IPS-NIHi11 (cell line): ENCODE measurements at places on chromosomes 6 and 20.

DNA sequence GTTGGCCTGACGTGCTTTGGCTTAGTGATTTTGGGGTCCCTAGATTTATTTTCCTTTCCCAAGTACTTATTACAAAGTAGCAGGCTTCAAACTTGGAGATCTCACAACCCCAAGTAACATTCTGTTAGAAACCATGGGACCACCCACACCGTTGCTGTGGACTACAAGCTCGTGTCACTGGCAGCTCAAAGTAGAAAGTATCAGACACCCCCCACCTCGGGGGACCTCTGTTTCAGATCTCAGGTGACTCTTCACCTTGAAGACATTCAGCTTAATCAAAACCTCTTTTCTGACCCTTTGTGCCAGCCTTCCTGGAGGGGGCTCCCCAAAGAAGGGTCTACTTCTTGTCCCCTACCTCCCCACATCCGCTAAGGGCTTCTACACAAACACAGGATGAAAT is 15.7 kb upstream of the MYT1 start:
- no peak for DNase-seq

- DNase-seq: no peak
Measured at GRCh38 chr20:1320902-1321653, 7.9 kb downstream of the SDCBP2 start.

DNA sequence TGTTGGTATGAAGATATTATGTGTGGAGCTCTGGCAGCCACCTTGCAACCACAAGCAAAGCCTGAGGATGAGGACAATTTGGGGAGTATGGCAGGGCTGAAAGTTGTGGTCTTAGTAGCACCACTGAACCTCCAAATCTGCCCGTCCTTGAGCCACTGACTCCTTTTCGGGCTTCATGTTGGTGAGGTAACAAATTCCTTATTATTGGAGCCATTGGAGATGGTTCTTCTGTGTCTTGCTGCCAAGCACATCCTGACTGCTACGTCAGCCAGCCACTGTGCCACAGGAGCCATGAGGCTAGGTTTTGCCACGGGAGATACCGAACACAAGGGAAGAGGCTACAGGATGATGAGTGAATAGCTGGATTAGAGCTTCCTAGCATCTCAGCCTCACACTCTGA is 201.6 kb downstream of the BMP7 start:
- DNase-seq: no peak

DNA sequence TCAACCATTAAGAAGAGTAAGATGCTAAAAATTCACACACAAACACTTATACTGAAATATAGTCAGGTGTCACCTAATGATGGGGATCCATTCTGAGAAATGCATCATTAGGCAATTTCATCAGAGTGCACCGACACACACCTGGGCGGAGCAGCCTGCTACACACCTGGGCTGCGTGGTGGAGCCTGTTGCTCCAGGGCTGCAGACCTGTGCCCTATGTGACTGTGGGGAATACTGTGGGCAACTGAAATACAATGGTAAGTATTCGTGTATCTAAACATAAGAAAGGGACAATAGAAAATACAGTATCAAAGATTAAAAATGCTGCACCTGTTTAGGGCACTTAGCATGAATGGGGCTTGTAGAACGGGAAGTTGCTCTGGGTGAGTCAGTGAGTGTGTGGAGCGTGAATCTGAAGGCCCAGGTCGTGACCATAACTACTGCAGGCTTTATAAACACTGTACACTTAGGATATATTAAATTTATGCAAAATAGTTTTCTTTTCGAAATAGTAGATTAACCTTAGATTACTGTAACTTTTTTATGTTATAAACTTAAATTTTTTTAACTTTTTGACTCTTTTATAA is 124.4 kb upstream of the AFDN start:
- DNase-seq: no peak

DNA sequence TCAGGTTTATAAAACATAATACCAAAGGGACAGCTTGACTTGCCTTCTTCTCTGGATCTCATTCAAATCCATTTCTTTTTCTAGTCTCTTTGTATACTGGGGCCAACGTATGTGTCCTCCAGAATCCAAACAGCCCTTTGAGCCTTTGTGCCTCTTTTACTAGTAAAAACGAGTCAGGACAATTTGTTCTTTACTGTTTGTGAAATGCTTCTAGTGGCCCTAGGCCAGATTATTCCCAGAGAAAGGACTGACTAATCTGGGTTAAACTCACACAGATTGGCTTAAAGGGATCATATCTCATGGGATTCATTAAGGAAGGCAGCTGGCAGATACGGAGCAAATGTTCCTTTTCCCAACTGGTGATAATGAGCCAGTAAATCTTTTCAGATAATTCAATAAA is 32.1 kb upstream of the MANEA start:
- no peak for DNase-seq

- DNase-seq: no peak
Measured at GRCh38 chr6:132268209-132268608, 133.1 kb downstream of the MOXD1 start.

DNA sequence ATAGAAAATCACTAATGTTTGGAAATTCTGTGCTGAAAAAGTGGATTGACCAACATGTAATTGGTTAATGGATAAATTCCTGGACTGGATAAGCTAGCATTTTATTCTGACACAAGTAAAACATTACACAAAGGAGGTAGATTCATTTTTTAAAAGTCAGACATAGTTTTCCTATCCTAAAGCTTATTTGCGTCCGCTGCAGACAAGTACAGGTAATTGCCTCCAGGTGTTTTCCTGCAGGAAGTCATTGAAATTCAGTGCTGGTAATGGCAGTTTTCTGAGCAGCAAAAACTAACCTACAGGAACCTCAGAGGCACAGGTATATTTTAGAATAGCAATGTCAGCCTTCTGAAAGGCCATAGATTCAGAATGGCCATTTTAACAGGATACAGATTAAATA is 20.0 kb upstream of the HIVEP1 start:
- DNase-seq: no peak

GRCh38 chr6:28769626-28770402 is 154.0 kb downstream of the TRIM27 start:
- DNase-seq: no peak

- peak; percentile 66 for DNase-seq
Measured at GRCh38 chr6:165662041-165662748, 846 bp downstream of the PDE10A start.

GRCh38 chr6:169890901-169891300 is 139.5 kb downstream of the ERMARD start:
- peak; percentile 0 for DNase-seq

- peak; percentile 41 for DNase-seq
Measured at GRCh38 chr6:99613705-99614429, 7.2 kb downstream of the PRDM13 start.

DNA sequence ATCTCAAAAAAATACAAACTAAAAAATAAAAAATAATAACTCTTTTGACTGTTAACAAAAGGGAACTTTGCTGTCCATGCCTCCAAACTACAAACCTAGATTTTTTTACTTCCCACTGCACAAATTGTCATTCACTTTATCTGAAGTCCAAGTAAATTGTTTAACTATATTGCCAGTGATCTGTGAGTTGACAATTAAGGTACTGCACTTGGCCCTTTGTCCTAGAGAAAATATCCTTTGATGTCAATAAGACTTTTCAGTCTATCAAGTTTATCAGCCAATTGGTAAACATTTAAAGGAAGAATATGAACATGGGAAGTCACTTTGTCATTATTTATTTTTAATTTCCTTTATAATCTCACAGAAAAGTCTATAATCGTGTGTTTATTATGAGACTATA is 19.3 kb upstream of the EPB41L2 start:
- no peak for DNase-seq

DNA sequence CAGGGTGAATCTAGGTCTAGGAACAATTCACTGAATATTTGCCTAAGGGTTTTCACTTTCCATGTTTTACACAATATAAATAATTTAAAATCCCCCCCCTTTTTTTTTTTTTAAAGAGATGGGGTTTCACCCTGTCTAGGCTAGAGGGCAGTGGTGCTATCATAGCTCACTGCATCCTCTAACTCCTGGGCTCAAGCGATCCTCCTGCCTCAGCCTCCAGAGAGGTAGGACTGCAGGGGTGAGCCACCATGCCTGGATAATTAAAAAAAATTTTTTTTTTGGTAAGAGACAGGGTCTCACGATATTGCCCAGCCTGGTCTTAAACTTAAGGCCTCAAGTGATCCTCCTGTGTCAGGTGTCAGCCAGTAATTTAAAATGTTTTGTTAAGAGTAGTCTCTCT is 17.8 kb downstream of the QKI start:
- DNase-seq: no peak

DNA sequence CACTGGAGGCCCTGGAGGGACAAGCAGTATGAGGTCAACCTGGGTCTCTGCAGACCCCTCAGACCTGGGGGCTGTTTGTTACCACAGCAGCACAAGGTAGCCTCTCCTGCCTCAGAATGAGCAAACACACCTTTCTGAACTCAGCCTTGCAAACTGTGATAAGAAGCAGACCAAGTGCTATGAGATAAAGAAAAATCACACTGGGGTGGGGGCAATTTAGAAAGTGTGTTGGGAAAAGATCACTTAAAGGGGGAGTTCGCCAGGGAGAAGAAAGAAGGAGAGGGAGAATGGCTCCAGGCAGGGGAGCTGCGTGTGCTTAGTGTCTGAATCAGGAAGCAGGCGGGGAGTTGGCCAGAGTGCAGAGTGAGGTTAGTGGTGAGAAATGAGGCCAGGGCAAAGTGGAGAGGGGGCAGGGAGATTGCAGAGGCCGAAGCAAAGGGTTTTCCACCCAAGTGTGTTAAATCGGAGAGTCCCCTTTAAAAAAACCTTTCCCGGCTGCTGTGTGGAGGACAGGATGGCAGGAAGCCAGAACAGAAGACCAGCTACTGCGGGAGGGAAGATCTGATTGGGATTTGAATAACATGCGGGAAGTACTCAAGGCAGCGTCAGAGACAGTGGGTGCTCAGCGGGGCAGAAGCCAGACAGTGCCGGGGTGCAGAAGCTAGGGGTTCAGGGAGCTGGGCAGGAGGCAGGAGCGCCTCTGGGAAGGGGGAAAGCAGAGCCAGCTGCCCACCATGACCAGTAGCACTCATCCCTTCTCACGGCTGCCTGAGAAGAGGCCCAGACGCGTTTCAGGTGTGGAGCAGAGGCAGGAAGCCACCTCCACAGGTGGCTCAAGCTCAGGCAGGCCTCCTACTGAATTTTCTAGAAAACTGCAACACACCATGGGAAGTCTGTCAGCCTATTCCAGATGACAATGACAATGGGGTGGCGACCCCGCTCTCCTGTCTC is 9.0 kb downstream of the ADA start:
- DNase-seq: peak; percentile 55

DNA sequence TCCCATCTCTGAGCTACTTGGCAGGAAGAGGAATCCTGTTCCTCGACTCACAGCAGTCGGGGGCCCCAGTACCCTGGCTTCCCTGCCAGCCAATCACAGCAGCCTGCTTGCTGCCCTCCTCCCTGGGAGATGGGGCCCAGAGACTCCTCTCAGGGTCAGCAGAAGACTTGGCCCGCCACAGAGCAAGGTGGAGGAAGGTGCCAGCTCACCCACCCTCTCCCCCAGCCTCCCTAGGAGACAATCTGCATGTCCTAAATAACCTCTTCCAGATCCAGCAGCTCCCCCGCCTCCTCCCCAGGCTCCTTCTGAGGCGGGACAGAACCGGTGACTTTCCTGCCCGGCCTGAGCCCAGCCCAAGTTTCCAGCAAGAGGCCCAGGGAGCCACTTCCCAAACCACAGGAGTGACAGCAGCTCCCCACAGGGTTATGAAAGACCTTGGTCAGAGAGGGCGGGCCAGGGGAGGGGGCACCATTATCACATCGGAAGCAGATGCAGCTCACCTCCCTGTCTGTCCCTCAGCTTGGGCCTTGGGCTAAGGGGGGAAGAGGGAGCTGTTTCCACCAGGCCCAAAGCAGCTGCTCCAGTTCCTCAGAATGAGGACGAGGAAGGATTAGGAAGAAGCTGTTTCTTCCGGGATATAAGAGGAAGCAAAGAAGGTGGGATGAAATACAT is 2.3 kb downstream of the CCND3 start:
- DNase-seq: peak; percentile 64

- DNase-seq: no peak
Measured at GRCh38 chr20:17835934-17836300, 132.7 kb downstream of the SNX5 start.
